ENCODE measurements at places on chromosomes 12 and 14. TPM values are rescaled to one million over a fixed set of nuclear protein-coding genes. Genes with fewer than 3 reads are reported as not detected.

The LRRC10 gene
- not detected for total RNA-seq

The NAV3 gene
- 7.9 TPM for total RNA-seq

The LAG3 gene
- 1.9 TPM for total RNA-seq

The ACSM4 gene
- total RNA-seq: not detected

The IAPP gene
- total RNA-seq: not detected
